ENCODE measurements at places on chromosomes 16 and 17. TPM values are rescaled to one million over a fixed set of nuclear protein-coding genes. Genes with fewer than 3 reads are reported as not detected.
A peak's percentile ranks its signal among the peaks of the same experiment; 100 is the strongest.

DNA sequence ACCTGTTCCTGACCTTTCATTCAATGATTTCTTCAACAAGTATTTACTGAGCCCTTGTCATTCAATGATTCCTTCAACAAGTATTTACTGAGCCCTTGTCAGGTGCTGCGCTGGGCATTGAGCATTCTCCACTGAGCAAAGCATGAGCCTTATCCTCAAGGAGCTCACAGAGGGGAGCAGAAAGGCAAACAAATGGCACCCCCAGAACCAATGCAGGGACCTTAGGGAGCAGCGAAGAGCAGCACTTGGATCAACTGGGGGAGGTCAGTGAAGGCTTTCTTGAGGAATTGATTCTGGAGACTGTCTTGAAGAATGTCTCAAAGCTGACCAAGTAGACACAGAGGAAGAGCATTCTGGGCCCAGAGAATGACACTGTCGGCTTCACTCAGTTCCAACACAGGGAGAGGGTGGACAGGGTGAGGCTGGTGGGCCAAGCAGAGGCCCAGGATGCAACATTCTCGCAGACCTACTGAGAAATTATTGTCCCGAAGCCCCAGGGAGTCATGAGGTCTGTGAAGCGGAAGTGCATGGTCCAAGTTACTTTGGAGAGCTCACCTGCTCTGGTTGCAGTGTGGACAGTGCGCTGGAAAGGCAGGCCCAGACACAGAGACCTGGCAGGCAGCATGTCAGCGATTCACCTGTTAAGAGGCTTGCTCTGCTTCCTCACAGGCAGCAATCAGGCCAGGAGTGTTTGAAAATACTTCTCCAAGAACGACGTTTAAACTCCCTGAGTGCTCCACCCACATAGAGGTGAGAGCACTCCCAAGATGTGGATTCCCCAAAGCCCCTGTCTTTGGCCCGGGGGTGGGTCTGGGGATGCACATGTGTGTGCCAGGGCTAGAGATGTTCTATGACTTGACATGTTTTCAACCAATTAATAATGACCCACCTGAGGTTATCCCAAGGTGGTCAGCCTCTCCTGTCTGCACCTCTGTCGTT, 3.2 kb upstream of the MPO start:
- no peak for DNase-seq

GRCh38 chr16:58755989-58756649, 22.0 kb upstream of the GOT2 start:
- DNase-seq = peak; percentile 81

GRCh38 chr16:66322174-66322573, 44.3 kb upstream of the CDH5 start:
- no peak for DNase-seq

GRCh38 chr17:75365009-75365930, 40.2 kb downstream of the GRB2 start:
- DNase-seq = no peak

DNA sequence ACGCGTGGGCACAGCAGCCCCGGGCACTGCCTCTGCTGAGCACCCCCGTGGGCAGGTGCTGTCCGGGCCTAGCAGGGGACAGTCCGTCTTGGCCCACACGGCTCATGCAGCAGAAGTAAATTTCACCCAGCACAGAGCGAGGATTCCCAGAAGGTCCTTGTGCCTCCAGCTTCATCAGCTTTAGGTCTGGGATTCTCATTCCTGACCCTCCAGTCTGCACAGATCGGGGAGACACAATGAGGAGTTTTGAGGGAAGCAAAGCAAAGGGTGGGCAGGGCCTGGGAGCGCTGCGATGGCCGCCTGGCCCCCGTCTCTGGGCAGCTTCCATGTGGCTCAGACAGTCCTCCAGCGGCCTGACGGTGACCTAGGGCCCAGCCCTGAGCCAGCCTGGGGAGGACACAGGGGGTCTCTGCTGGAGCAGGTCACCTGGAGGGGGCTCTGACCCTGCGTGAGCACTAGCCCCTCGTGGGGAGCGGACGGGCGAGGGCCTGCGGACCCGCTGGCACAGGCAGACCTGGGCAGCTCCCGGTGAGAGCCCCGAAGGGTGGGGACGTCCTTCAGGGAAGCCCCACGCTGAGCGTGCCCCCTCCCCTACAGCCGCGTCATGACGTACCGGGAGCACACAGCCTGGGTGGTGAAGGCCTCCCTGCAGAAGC, 30.7 kb upstream of the CHMP6 start:
- no peak for DNase-seq

DNA sequence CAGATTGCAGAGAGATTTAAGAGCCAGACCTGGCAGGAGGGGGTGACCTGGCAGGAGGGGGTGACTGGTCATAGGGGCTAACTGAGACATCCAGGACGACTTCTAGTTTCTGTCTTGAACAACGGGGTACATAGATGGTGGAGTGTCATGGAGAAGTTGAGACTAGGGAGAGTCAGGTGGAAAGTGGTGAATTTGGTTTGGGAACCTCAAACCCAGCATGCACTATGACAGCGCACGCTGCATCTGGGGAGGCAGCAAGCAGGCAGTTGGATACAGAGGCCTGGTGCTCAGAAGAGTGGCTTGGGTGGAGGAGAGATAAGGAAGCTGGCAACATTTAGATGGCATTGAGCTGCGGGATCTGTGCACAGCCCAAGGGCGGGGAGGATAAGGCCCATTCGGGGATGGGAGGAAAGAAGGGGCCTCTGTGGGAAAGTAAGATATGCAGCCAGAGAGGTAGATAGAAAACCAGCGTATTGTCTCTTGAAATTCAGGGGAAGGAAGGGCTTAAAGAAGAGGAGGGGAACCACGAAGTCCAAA, 4.5 kb downstream of the RIPOR1 start:
- no peak for DNase-seq

Gene HLF
- total RNA-seq = 5.1 TPM

DNA sequence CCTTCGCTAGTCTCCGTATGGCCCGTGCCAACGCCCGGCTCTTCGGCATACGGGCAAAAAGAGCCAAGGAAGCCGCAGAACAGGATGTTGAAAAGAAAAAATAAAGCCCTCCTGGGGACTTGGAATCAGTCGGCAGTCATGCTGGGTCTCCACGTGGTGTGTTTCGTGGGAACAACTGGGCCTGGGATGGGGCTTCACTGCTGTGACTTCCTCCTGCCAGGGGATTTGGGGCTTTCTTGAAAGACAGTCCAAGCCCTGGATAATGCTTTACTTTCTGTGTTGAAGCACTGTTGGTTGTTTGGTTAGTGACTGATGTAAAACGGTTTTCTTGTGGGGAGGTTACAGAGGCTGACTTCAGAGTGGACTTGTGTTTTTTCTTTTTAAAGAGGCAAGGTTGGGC, 2.5 kb downstream of the RPL13 start:
- DNase-seq = peak; percentile 64

DNA sequence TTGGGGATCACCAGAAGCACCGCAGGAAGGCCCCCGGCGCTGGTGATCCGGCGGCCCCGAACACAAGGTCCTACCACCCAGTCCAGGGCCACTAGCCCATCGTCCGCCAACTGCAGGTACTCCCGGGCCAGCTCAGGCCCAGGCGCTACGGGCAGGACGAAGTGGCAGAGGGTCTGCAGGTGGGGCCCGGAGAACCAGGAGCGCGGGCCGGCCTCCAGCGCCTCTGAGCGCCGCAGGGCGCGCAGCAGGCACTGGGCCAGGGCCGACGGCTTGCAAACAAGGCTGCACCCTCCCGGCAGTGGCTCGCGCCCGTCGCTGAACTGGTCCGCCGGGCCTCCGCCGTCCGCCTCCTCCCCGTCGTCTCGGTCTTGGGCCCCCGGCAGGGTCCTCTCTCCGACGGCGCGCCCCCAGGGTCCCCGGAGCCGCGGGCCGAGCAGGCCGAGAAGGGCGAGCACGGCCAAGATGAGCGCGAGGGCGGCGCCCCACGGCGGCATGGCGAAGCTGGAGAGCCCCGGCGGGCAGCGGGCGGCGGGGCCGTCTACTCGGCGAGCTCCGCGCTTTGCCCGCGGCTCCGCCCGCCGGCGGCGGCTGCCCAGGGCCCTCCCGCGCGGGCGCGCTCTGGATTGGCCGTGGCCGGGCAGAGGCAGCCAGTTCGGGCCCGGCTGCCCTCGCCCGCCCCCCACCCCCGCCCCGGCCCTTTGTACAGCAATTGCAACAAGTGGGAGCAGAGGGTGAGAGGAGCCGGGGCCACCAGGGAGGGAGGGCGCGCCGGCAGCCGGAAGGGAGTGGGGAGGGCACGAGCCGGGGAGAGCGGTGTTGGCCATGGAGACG, at the start of gene ABHD15:
ABHD15 (minus strand) TSS at position 565 of the 831 bp plus-strand sequence; CDS start at position 494, 71 bp downstream.
- peak; percentile 51 for DNase-seq

GRCh38 chr17:74391771-74392170, 24.5 kb downstream of the GPR142 start:
- no peak for DNase-seq

Gene TEKT1
- not detected for total RNA-seq

DNA sequence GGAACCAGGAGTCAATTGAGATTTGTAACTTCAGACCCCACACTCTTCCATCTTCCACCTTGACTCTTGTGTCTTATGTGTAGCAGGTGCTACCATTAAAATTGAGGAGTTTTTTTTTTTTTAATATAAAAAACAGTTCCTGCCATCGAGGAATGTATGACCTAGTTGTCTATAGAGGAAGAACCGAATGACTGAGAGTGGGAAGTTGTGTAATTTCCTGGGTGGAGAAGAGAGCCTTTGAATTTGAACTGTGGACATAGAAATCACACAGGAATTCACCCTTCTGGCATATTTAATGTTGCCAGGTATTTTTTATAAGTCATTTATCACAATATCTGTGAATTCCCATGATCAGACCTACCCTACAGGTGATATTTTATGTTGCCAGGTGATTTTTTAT, 22.0 kb downstream of the SP2 start:
- no peak for DNase-seq

Data from A673 (cell line).